ENCODE measurements at places on chromosomes 3 and 15.
A peak's percentile ranks its signal among the peaks of the same experiment; 100 is the strongest.

- DNase-seq: no peak
These were observed 59.4 kb downstream of the CMSS1 start for GRCh38 chr3:99877031-99877579.

GRCh38 chr3:167691366-167691765 lies 37.6 kb upstream of the WDR49 start:
- no peak for DNase-seq

GRCh38 chr3:58038675-58039292 lies 30.6 kb downstream of the FLNB start:
- no peak for DNase-seq

DNA sequence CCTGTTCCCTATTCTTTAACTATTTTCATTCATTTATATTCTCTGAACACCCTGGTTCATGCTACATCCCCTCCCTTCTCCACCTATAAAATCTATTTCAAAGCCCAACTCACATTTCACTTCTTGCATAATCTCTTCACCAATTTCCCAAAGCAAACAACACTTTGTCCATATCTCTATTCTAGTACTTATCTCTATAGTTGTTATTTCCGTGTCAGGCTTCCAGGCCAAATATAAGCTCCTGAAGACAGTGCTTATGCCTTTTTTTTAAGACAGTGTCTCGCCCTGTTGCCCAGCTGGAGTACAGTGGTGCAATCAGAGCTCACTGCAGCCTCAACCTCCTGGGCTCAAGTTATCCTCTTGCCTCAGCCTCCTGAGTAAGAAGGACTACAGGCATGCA lies 43.6 kb downstream of the DNAH12 start:
- DNase-seq: no peak

- DNase-seq: no peak
These were observed 66.8 kb downstream of the CHRNA7 start for GRCh38 chr15:32096916-32097617.

- no peak for DNase-seq
These were observed 33.8 kb upstream of the BLM start for GRCh38 chr15:90683371-90683770.

DNA sequence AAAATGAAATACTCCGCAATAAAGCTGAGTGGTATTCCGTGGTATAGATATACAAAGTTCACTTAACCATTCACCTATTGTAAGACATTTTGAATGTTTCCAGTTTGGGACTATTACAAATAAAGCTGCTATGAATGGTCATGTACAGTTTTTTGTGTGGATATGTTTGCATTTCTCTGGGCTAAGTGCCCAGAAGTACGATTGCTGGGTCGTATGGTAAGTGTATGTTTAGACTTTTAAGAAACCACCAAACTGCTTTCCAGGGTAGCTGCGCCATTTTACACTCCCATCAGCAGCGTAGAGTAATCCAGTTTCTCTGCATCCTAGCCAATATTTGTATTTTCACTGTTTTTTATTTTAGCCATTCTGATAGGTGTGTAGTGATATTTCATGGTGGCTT lies 208.4 kb upstream of the TLE3 start:
- DNase-seq: no peak

GRCh38 chr3:57706462-57706861 lies 13.6 kb upstream of the DENND6A start:
- DNase-seq: no peak

DNA sequence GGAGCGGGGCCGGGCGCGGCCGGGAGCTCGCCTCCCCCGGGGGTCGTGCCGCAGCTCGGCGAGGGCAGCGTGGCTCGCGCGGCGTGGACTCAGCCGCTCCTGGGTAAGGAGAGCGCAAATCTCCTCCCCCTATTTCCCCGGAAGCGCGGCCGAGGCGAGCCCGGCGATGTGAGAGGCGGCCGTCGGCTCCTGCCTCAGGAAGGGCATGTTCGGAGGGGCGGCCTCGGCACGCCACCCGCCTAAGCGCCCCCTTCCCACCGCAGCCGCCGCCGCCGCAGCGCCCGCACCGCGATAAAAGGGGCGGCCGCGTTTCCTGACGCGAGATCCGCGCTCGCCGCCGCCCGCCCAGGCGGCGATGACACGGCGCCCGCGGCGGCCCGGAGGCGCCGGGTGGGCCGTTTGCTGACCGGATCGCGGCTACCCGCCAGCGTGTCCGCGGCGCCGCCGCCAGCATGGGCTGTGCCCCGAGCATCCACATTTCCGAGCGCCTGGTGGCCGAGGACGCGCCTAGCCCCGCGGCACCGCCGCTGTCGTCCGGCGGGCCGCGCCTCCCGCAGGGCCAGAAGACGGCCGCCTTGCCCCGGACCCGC lies at the start of gene PDE8A:
PDE8A (plus strand) TSS at position 146 of the 590 bp plus-strand sequence; CDS start at position 453, 307 bp downstream.
- no peak for DNase-seq

DNA sequence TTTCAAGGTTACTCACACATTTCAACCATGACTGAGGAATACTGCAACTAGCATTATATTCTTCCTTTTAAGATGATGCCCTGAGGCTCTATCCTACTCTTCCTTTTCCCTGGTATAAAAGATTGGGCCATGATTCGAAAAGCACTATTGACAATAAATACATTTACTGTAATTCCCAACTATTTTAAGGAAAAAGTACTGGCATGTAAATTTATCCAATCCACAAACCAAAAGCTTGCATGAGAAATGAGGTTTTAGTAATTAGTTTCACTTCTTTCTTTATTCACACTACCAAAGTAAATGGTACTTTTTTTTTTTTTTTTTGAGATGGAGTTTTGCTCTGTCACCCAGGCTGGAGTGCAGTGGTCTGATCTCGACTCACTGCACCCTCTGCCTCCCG lies 310.2 kb downstream of the LRRC3B start:
- DNase-seq: no peak

- DNase-seq: peak; percentile 23
These were observed 162.7 kb upstream of the IQSEC1 start for GRCh38 chr3:13235897-13236296.

DNA sequence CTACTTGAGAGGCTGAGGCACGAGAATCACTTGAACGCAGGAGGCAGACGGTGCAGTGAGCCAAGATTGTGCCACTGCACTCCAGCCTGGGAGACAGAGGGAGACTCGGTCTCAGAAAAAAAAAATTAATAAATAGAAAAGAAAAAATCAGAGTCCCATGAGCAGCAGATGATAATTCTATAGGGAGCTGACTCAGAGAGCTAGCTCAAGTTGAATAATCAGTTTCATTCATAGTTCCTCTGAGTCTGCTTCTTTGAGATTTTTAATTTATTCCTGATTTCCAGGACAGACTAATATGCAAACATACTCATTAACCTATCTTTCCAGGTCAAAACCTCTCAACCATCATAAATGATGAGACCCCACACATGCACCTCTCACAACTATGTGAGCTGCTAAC lies 55.0 kb upstream of the PTX3 start:
- DNase-seq: no peak

DNA sequence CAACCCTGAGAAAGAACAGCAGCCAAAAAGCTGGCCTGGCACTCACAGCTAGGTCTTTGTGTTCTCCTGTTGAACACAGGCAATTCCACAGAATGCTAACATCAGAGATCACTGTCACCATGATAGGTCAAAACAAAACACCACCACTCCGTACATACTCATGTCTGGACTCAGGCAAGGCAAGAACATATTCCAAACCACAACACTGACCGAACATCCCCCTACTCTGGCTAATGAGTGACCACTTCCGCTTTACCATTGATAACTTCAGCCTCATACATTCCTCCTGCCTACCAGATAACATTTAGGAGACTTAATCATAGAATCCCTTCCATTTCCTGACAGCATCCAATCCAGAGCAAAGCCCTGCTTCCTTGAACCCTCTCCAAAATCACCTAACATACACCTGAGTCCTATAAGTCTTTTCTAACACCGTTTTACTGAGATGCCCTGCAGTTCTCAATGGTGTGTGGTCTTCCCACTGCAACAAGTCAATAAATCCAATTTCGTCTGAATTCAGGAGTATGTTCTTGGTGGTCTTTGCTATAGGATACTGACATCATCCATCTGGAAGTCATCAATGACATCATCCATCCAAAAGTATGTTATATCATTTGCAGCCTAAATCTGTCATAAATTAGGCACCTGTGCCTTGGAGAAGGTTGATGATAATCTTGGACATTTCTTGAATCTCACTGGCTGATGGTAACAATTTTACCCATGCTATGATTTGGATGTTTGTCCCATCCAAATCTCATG lies 23.7 kb downstream of the RIOX2 start:
- no peak for DNase-seq

- DNase-seq: no peak
These were observed 247.7 kb downstream of the AGBL1 start for GRCh38 chr15:86327230-86327865.
